ENCODE measurements at places on chromosomes 5 and 9.

GRCh38 chr9:81620002-81620390, 69.4 kb downstream of the TLE1 start:
- no peak for DNase-seq

DNA sequence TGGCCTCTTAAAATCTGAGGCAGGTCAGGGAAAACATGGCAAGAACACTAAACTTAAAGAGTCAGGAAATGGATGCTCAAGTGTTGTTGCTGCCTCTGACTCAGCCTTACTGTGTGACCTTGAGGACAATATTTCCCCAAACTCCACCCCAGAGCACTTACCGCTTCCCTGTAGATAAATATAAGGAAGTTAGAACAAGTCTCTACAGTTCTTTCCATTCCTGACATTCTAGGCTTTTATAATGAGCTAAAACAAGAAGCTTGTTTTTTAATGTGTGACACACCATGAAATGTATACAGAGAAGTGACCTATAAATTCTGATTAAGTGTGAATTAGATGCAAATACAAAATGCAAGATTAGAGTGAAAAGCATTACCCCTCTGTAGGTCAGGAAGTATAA, 129.3 kb downstream of the GRIA1 start:
- no peak for DNase-seq

DNA sequence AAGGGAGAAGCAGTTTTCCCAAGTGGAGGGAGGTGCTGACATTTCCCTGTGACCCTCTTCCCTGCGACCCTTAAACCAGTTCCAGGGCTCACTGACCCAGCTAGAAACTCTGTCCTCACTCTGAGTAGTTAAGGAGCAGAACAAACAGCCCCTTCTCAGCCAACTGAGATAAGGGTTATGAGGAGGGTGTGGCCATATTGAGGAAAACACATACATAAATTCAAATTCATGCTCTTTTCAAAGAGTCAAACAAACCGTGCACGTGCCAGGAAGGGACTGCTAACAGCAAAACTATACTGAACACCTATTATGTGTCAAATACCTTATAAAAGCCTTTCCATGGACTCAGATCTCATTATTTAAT, 4.9 kb upstream of the AKNA start:
- no peak for DNase-seq

DNA sequence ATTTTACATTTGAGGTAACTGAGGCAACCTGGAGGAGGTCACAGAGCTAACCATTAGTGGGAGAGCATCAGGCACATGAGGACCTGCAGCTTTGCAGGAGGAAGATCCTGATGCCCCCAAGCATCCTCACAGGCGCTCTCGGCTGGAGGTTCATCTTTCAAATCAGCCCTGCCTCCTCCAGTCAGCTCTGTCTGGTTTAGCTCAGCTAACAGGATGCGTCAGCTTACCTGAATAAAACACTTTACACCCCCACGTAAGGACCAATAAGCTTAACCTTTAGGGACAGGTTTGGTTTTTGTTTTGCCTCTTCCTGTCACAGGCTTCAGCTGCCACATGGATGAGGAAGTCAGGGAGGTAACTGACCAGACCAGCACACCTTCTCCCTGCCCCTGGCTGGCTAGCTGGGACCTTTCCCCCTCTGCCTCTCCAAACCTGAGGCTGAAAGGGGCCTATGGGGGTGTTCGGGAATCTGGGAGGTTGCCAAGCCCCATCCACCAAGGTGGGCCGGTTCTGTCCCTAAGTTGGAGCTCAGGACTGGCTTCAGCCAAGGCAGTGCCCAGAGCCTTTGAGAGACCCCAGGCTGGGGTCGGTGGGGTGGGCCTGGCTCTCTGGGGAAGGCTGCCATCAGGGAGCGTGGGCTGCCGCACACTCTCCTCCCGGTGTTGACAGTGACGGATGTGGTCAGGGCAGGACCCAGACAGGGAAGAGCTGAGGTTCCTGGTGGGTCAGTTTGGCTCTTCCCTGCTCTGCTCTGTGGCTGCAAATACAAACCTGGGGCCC, 20.0 kb upstream of the FCN1 start:
- DNase-seq = no peak

DNA sequence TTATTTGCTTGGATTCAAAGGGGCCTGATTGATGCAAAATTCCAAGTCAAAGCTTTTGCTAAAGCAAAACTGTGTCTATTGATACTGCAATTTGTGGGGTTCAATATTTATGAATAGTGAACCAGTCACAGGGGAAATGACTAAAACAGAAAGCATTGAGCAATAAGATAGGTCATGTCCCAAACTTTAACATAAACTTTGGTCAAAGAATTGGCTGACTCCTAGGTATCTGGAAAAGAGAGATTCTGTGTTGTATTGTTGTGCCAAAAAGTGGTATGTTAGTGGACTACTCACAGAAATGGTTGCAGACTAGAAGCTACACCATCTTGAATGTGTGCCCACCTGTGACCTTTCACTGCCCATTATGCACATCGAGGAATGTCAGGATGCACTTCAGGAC, 585.5 kb upstream of the RGMB start:
- no peak for DNase-seq

GRCh38 chr5:108212775-108213346, 169.0 kb downstream of the FBXL17 start:
- DNase-seq = no peak

DNA sequence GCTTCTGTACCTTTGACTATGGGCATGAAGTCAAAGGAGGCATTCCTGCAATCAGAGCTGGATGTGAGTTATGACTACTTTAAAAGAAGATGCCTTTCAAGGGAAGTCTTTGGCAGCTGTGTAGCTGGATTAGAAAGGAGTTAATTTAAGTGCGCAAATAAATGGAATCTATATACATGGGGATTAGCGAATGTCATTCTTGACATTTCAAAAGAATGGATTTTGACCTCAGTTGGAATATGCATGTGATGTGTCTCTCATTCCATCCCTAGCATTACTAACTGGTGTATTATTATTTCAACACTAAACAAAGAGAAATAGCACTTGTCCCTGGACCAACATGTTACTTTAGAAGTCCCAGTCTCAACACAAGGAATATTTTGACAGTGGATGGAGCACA, 359.6 kb upstream of the SLC24A2 start:
- DNase-seq = no peak

DNA sequence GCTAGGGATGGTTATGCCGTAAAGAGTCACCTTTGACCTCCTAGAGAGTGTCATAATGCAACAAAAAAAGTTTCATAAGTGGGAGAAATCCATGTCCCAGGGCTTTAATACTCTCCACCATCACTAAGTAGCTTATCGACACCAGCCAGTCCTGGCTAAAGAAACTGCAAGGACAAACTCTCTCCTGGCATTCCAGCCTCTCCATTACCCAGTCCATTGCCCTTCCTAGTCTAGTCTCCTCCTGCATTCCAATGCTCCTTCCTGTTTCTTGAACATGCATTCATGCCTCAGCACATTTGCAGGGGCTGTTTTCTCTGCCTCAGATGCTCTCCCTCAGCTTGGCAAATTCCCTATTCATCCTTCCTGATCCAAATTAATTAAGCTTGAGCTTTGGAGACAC, 364.1 kb downstream of the BRINP1 start:
- DNase-seq = no peak

GRCh38 chr9:83132768-83133167, 69.8 kb upstream of the RASEF start:
- DNase-seq = no peak

- DNase-seq = no peak
Observed at GRCh38 chr9:105354448-105354847, 93.4 kb upstream of the FSD1L start.

GRCh38 chr9:134375011-134375390, 48.7 kb downstream of the RXRA start:
- no peak for DNase-seq

- DNase-seq = no peak
Observed at GRCh38 chr9:115733318-115734110, 420.1 kb upstream of the PAPPA start.

DNA sequence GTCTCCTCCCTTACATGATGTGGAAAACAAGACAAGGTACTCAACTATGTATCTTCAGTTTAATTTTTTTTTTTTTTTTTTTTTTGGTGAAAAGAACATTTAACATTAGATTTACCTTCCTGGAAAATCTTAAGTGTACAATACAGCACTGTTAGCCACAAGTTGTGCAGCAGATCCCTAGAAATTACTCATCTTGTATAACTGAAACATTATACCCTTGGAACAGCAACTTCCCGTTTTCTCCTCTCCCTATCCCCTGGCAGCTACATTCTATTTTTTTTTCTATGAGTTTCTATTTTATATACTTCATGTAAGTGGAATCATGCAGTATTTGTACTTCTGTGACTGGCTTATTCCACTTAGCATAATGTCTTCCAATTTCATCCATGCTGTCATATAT, 421.9 kb upstream of the FTMT start:
- DNase-seq = no peak

GRCh38 chr9:107046692-107047091, 183.7 kb downstream of the ZNF462 start:
- DNase-seq = no peak

GRCh38 chr9:125989524-125990180, 242.5 kb downstream of the PBX3 start:
- DNase-seq = no peak

- DNase-seq = no peak
Observed at GRCh38 chr5:161311146-161311708, 235.3 kb downstream of the GABRB2 start.

GRCh38 chr5:96579711-96580110, 82.5 kb upstream of the CAST start:
- no peak for DNase-seq

DNA sequence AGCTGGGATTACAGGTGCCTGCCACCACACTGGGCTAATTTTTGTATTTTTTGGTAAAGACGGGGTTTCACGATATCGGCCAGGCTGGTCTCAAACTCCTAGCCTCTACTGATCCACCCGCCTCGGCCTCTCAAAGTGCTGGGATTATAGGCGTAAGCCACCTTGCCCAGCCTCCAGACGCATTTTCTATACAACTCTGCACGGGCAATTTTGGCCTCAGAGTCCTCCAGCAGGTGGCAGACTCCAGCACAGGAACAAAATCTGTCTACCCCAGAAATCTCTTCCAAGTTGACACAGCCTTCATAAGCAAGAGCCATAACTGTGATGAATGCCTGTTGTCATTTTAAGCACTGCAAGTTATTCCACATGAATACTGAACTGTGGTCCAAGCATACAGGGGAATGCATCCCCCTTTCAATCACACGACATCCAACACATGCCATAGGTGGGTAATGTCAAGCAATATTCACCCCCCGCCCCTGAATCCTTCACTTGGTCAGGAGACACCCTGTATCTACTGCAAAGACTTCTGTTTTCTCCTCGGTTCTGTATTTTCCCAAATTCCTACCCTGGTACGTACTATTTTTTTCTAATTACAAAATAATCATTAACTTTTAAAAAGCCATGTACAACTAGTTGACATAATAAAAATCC, 50.8 kb downstream of the ALDH7A1 start:
- peak; percentile 1 for DNase-seq

DNA sequence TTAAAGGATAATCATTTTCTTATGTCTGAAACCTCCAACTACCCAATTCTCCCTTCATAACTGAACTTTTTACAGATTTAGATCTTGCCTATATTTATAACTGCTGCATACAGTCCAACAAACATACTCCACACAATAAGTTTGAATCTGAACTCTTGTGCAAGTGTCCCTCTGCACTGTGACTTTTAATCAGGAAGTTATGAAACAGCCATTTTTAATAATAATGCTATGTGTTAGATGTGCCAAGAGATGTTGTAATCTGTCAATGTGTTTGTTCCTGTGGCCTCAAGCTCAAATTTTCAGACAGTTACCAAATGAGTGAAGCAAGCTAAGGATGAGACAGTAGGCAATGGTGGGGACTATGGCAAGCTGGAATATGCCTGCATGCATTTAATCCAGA, 57.6 kb upstream of the MTAP start:
- DNase-seq = no peak

GRCh38 chr5:57724836-57725235, 242.2 kb upstream of the ACTBL2 start:
- DNase-seq = no peak

DNA sequence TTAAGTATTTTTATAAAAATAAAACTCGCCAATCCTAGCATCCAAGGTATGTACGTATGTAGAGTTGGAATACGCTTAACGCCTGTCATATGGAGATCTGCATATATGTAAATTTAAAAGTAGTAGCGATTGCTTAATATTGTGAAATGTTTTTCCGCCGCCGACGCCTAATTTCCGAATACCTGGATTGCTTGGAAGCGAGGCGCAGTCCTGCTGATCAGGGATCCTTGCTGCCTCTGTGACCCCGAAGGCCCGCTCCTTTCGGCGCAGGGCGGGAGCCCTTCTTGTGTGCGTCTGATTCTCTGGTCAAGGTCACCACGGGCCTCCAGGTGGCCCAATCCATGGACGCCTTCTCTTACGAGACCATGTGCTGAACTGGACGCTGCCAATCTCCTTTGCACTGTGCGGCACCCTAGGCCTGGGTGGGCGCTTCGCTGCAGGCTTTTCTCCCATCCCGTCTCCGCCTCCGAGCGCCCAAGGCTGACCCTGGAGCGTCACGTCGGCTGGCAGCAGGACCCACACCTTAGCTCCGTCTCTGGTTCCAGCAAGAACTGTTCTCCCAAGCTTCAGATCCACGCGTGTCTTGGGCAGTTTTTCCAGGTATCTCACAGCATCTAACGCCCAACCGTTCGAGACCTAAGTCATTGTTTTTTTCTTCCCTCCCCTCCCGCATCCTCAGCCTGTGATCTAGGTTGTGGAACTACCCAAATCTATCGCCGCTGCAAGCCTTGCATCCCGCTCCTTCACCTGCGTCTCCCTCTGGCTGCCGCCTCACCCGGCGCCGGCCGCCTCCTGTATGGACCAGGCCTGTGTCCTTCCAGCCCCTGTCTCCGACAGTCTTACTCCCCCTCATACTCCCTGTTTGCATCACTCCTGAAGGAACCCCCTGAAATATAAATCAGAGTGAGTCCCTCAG, 3.6 kb upstream of the TRIM41 start:
- no peak for DNase-seq

DNA sequence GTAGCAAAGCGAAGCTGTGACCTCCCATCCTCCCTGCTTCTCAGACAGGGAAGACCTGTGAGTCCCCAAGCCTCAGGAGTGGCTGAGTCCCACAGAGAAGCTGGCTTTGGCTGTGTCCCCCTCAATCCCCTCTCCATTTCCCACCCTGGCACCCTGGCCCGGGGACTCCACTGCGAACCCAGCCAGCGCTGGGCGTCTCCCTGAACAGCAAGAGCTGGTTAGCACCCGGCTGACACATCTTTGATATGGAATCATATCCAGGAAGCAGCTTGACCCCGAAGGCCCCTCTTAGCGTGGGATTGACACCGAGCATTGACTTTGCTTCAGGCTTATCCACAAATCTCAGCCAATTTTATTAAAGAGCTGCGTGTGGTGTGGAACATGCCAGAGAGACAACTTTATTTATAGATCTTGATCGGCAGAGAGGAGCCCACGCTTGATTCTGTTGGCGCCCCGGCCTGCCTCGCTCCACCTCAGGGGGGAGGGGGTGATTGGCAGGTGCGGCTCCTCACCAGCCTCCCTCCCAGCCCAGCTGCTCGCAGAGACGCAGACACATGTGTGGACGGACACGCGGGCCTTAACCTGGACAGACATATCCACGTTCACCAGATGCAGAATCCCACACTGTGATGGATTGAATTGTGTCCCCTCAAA, 120.7 kb upstream of the MVB12B start:
- no peak for DNase-seq

Data from stimulated activated CD8-positive, alpha-beta memory T cell treated with anti-CD3 and anti-CD28 coated beads, Interleukin-15, amount 100 ng/mL, for 1 hour (primary cell).